ENCODE measurements at places on chromosomes 2 and 18.

GRCh38 chr2:148954536-148954935 lies 79.5 kb downstream of the KIF5C start:
- DNase-seq, result no peak

DNA sequence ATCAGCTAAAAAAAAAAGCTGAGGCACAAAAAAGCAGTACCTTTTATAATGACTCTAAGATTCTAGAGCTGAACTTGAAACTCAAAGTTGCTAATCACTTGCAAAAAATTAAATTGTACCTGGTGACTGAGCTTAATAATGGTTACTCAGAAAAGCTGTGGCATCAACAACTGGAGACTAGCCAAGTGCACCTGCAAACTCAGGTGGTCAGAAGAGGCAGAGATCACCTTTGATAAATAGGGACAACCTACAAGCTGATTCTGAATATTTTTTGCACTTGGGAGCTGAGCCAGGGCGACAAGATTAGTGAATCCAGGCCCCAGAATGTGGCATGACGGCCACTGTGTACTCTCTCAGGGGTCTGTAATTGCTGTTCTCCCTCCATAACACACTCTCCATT lies 3.0 kb downstream of the ABHD3 start:
- DNase-seq, result no peak

DNA sequence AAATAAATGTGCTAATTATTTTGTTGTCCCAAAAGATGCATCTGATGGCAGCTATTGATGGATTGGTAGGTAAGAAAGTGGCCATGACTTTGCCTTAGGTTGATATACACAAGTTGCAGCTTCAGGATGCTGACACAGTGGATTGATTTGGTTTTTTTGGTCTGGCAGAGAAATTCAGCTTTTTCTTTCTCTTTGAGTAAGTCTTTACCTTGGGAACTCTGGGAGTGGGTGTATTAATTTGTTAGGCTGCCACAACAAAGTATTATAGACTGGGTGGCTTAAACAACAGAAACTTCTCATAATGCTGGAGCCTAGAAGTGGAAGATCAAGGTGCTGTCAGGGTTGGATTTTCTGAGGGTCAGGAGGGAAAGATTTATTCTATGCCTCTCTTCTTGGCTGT lies 19.8 kb upstream of the ICOS start:
- no peak for DNase-seq

DNA sequence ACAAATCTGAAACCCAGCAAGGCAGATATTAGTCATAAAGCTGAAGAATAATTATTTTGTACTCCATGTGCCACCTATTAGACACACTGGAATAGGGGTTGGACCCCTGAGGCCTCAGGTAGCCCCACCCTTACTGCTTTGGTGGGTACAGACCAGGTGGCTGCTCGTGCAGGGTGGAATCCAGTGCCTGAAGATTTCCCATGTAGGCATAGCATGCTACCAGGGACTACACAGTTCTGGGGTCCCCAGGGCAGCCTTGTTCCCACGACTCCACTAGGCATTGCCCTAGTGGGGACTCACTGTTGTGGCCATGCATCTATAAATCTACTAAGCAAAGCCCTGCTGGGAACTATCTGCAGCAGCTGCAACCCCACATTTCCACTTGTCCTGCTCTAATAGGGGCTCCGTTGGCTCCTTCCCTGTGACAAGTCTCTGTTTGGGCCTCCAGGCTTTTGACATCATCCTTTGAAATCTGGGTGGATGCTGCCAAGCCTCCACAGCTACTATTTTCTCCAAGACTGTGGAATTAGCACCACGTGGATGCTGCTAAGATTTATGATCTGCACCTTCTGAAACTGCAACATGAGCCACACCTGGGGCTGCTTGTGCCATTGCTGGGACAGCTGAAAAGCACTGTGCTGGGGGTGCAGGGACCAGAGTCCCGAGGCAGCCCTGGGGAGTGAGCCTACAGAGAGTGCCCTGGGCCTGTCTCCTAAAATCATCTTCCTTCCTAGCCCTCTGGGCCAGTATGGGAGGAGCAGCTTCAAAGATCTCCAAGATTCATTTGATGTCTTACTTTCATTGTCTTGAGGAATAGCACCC lies 303.8 kb downstream of the FSIP2 start:
- DNase-seq, result no peak

DNA sequence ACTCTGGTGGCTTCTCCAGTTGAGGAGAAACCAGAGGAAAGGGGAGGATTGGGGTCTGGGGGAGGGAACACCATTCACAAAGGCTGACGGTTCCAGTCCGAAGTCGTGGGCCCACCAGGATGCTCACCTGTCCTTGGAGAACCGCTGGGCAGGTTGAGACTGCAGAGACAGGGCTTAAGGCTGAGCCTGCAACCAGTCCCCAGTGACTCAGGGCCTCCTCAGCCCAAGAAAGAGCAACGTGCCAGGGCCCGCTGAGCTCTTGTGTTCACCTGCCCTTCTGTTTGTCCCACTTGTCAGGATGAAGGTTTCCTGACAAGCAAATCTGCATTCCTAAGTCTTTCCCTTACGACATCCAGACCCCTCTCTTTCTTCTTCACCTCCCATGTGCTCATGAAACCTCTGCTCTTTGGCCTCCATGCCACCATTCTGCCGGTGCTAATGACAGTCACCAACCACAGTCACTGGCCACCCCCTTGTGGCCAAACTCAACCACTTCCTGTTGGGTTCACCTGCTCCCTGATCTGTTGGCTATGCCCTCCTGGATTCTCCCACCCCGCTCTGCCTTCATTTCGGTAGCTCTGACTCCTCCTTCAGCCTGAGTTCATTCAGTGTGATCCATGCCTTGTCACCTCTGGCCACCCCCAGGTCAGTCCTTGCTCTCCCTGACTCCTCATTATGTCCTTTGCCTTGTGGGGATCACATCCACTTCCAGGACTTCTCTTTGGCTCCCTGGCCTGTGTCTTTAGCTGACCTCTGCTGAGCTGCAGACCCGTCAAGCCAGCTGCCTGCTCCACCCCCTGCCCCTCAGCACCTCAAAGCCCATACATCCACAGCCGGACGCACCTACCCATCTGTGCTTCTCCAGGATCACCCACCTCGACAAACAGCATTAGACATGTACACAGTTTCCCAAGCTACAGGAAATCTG lies 17.6 kb downstream of the EMX1 start:
- DNase-seq, result no peak

GRCh38 chr18:8841781-8842485 lies 136.6 kb downstream of the MTCL1 start:
- no peak for DNase-seq

GRCh38 chr2:45131587-45131986 lies 122.3 kb upstream of the SIX2 start:
- no peak for DNase-seq

DNA sequence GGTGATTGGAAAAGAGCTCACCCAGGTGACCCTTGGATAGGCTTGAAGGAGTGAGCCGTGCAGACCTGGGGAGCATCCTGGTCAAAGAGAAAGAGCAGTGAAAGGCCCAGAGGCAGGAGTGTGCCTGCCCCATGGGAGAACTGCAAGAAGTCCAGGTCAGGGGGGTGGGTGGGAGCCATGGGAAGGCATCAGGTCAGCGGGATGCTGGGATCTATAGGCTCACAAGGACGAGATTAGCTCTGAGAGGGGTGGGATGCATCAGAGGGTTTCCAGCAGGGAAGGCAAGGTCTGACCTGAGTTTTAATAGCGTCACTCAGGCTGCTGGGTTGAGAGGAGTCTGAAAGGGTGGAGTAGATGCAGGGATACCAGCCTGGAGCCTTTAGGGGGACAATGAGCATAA lies 158.6 kb downstream of the SMAD7 start:
- no peak for DNase-seq

DNA sequence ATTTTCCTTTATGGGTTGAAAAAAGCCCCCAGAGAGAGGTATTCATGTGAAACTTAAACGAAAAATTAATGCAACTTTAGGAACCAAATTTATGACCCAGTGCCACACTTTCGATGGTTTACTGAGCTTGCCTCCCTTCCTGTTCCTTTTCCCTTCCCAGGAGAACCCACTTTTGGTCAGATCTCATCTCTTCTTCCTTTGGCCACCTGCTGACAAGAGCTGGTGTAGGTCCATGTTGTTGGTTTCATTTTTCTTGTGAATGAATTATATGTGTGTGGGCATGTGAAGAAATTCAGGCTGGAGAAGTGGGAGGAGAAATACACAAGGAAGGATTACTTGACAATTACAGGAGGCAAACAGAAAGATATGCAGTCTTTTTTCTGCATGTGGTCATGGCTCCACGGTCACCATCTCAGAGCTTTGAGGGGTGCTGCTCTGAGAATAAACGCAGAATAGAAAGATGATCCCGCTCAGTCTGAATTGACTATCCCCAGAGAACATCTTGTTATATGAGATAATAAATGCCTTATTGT lies 111.3 kb upstream of the TCF4 start:
- no peak for DNase-seq

GRCh38 chr2:184304006-184304405 lies 294.3 kb upstream of the ZNF804A start:
- no peak for DNase-seq

DNA sequence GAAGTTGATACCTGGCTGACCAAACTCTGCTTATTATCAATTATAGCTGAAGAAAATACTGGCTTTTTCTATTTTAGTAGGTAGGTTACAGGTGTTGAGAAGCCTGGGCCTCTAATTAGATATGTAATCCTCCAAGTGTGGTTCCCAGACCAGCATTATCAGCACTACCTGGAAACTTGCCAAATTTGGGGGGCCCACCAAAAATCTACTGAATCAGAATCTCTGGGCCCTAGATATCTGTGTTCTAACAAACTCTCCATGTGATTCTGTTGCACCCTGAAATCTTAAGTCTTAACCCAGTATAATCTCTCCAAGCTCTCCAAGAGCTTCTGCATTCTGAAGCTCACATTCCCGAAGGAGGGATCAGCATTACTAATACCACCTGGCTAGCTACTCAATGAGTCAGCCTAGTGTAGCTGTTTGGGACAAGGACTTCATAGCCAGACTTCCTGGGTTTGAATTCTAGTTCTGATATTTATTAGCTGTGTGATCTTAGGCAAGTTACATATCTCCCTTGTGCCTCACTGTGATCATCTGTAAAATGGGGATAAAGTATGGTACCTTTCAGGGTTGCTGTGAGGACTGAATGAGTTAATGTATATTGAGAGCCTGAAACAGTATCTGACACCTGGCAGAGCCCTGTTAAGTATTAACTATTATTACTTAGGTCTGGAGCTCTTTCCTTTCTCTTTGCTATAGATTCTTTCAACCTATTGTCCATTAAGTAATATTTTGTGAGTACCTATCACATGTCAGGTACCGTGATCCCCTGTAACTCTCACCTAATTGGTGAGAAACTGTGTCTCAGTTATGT lies 94.1 kb upstream of the CD302 start:
- no peak for DNase-seq

- no peak for DNase-seq
Measured at GRCh38 chr2:46400016-46400415, 79.3 kb upstream of the TMEM247 start.

DNA sequence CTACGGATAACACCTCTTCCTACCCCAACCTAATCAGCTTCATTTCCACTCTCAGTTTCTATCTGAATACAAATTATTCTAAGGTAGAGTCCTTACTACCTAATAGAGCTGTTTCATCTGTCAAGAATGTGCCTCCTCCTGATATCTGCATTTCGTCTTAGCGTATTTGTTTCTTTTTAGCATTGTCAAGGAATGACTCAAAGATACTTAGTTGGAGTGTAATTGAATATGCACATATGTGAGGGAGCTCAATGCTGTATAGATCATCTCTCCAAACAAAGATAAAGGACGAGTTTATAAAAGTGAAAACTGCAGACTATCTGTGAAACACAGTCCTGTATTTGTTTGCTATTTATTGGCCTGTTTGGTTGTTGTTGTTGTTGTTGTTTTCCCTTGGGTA lies 2059.4 kb upstream of the CELF4 start:
- DNase-seq, result no peak

DNA sequence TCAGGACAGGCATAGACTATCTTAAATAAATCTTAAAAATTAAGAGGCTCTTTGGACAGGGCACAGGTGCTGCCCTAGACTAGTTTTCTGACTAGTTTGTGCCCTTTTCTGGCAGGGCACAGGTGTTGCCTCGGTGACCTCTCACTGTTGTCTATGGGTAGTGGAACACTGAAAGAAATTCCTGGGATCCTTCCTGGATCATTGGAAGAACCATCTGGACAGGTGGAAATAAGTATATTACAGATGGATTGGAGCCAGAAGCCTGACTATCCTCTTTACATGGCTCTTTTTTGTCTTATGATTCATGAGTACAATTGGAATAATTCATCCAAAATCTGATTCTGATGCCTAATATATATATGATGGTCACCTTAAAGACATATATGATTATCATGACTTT lies 286.6 kb downstream of the RIT2 start:
- DNase-seq, result no peak

DNA sequence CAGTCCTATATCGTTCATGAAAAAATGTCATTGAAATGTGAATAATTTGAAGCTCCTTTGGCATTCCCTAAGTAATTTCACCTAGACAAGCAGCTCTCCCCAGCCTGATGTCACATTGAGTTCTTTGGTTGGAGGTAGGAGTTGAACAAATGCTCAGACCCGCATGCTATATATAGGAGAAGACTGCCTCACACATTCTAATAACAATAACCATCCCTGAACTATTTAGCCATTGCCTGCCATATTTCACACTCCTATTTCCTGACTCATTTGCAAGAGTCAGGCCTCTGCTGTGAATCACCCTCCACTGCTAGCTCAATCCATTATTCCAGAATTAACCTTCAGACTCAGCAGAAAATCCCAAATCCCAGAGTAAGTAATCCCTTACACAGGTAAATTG lies 256.6 kb upstream of the ACVR2A start:
- DNase-seq, result no peak

- DNase-seq, result no peak
Measured at GRCh38 chr2:196590286-196590685, 49.2 kb upstream of the CCDC150 start.

GRCh38 chr2:48968011-48968410 lies 186.3 kb downstream of the FSHR start:
- DNase-seq, result no peak

GRCh38 chr2:98335271-98335670 lies 11.0 kb upstream of the CNGA3 start:
- no peak for DNase-seq

- no peak for DNase-seq
Measured at GRCh38 chr2:168775837-168776236, 26.6 kb upstream of the NOSTRIN start.

GRCh38 chr18:24603151-24603550 lies 142.7 kb downstream of the HRH4 start:
- no peak for DNase-seq

DNA sequence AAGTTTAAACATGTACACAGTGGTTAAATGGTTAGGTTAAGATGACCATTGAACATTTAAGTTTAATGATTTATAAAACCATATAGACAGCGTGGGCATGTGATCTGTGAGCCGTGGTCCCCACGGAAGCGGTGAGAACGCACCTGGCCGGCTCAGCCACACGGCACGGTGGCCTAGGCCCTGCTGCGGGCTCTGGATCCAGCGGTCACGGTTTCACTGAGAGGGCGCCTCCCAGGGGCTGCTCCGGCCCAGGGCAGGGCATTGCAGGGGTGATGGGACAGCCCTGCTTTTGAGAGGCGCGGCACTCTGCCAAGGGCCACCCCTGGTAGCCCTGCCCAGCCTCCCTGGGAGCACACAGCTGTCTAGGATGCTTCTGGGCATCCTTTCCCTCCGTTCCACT lies 124.9 kb downstream of the RGPD3 start:
- no peak for DNase-seq

GRCh38 chr2:68742626-68743415 lies 8.2 kb downstream of the ARHGAP25 start:
- peak; percentile 47 for DNase-seq
